ENCODE measurements at places on chromosomes 4 and X.

- DNase-seq = no peak
Measured at GRCh38 chrX:78950009-78950835, 5.0 kb downstream of the P2RY10 start.

DNA sequence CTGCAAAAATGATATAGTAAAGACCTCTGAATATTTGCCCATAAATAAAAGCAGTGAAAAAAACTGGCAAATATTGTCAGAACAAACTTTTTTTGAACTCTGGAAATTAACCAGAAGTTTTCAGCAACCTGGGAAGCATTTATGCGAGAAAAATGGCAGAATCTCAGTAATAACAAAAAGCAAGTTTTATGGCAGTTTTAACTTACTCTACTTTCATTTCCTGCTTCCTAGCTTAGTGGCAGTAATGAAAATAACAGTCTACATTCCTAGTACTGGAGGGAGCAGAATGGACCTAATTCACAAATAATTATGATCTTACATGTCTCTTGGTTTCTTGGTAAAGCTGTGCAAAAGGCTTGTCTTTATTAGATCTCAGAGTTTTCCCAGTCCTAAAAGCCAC lies 460.1 kb downstream of the NAF1 start:
- no peak for DNase-seq

GRCh38 chr4:88613417-88613875 lies 21.2 kb downstream of the HERC3 start:
- no peak for DNase-seq

DNA sequence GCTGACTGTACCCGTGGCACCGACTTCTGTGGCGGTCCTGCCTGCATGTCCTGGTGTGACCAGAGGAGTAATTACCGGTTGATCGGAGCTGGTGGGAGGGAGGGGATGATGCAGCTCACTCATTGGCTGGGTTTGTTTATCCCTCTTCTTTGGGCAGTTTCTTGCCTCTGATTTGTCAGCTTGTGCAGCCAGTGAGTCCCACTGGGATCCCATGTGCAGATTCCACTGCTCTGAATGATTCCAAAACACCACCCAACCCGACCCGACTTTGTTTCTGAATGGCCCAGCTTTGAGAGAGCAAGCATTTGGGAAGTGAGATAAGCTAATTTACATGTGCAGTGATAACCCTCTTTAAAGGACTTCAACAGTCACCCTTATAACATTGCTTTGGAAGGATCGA lies 13.8 kb downstream of the FHDC1 start:
- no peak for DNase-seq

DNA sequence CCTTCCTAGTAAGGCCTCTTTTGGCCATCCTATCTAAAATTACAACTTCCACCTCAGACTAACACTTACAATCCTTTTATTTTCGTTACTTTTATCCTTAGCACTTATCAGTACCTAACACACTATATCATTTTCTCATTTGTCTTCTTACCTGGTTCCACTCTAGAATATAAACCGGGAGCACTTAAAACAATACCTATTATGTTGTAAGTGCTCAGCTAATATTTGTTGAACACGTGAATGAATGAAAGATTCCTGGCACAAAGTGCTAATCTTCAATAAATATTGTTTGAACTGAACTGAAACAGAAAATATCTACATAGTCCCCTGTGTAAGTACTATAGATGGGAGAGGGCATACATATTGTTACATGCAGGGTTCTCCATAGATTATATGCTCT lies 14.4 kb downstream of the MGARP start:
- no peak for DNase-seq

- no peak for DNase-seq
Measured at GRCh38 chr4:172553216-172553615, 615.4 kb upstream of the GALNT7 start.

- DNase-seq = no peak
Measured at GRCh38 chr4:85736571-85736970, 261.6 kb downstream of the ARHGAP24 start.

GRCh38 chr4:146095091-146095690 lies 80.3 kb upstream of the LSM6 start:
- DNase-seq = peak; percentile 47

DNA sequence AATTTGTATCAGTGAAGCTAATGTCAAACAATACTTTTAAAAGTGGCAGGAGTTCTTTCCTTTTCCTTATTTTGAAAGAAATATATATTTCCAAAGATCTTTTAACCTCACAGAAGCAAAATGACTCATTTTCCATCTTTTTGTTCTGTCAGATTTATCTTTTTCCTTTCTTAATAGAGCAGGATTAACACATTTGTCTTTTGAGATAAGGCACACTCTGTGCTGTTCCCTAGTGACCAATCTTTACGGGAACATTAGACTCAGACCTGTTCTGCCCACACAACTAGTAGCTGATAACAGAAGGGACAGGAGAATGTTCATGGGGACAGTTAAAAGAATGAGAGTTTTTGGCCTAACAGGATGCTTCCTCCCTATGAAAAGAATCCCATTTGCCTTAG lies 381.2 kb downstream of the STPG2 start:
- DNase-seq = no peak

- no peak for DNase-seq
Measured at GRCh38 chrX:18961686-18962085, 22.2 kb downstream of the PHKA2 start.

DNA sequence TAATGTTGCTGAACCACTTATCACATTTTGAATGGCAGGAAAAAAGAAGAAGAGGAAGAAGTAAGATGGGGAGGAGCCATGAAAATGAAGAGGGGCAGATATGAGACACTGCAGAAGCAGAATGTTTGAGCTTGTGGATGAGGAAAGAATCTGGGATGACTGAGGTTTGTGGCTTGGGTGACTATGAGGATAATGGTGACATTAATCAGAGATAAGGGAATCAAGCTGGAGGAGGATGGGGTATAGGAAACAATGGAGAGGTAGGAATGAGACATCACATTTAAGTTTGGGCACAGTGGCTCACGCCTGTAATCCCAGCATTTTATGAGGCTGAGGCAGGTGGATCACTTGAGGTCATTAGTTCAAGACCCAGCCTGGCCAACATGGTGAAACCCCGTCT lies 19.1 kb upstream of the PHF8 start:
- no peak for DNase-seq

DNA sequence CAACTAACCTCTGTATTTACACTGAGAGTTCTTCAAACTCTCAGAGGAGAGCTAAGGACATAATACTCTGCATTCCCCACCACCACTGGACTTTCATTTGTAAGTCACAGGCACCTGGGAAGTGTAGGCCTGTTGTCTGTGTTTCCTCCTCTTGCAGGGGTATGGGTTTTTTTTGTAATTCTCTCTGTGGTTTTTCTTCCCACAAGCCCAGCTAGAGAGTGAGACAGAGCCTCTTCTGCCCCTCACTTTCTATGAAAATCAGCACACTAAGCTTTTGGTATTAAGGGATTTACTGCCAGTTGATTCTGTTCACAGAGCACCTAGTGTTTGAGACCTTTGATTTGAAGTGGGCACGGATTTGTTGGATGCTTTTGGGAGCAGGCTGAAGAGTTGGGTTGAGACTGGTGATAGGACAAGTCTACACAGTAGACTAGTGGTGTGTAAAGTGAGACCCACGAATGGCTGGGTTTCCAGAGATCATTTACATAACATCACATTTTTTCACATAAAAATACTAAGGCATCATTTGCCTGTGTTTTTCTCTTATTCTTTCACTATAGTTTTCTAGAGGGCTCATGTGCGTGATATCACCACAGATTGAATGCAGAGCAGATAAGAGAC lies 28.9 kb upstream of the WDR17 start:
- DNase-seq = no peak

GRCh38 chr4:143417679-143418403 lies 81.2 kb downstream of the GAB1 start:
- no peak for DNase-seq

GRCh38 chr4:124804584-124804983 lies 92.1 kb upstream of the ANKRD50 start:
- DNase-seq = no peak

DNA sequence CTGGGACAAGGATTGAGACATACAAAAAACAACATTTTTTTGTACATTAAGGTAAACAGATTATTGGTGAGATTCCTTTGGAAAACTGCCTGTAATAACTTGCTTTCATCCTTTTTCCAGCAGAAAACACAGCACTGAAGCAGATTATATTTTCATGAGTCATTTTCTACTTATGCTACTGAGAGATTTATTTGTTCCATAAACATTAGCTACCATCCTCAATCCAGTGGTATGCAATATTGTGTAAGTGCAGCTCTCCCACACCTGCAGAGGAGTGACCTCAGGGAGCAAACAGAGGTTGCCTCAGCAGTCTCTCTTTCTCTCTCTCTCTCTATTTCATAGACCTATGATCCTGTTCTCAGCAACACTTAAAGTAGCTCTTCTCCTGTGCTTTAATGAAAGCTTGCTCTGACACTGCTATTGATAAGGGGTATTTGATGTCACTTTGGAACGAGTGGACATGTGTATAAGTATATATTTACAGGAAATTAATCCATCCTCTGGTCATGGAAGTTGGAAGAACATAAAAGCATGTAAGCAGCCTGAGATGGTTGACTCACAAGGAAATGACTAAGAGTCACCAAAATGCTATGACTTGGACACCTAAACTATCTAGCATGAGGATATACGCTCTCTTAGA lies 163.7 kb upstream of the SPANXC start:
- DNase-seq = peak; percentile 41

DNA sequence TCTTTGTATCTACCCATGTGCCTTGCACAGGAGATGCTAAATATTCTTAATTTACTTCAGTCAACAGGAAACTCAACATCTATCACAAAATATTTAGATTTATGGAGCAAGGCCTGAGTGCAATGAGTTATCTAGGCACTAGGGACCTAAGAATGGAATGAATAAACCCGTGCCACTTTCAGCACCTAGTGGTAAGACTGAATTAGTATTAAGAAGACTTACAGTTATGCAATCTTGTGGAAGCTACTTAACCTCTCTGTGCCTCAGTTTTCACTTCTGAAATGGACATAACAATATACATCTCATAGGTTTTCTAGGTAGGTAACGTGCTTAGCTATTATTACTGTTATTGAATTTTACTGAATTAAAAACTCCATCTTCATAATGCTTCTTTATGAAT lies 144.6 kb upstream of the MAP3K15 start:
- DNase-seq = no peak

DNA sequence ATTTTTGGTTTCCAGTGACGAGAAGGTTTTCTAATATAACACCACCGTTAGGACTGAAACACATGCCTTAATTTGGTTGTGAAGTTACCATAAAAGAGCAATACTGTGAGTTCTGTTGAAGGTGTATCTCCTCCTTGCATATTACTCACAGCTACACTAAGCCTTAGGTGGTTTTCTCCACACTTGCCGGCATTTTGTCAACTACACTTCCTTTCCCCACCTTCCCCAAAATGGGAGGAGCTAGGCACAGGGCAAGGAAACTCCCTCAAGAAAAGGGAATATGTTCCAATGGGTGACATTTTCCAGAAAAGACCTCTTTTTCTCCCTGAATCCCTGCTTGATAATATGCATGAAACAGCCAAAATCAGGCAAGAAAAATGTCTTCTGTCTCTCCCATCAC lies 44.8 kb downstream of the RELL1 start:
- DNase-seq = no peak

- no peak for DNase-seq
Measured at GRCh38 chr4:81912376-81913030, 440.8 kb upstream of the RASGEF1B start.

DNA sequence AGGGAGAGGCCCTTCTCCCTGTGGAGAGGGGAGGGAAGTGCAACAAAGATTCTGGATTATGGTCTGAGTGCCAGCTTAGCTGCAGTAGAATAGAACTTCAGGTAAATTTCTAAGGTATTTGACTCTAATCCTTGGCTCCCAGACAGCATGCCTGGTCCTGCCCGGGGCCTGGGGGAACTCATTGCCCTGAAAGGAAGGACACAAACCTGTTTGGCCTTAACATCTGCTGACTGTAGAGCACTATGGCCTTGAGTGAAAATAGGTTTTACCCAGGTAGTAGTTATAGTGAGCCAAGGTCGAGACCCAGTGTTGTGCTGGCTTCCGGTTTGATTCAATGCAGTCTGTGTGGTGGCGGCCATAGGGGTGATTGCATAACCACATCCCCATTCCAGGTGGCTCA lies 64.4 kb downstream of the RPS6KA6 start:
- no peak for DNase-seq

GRCh38 chr4:83585982-83586508 lies 50.1 kb downstream of the GPAT3 start:
- DNase-seq = no peak

GRCh38 chr4:2321279-2322196 lies 59.6 kb upstream of the MXD4 start:
- DNase-seq = no peak

- no peak for DNase-seq
Measured at GRCh38 chr4:151854731-151855130, 93.9 kb upstream of the GATB start.

DNA sequence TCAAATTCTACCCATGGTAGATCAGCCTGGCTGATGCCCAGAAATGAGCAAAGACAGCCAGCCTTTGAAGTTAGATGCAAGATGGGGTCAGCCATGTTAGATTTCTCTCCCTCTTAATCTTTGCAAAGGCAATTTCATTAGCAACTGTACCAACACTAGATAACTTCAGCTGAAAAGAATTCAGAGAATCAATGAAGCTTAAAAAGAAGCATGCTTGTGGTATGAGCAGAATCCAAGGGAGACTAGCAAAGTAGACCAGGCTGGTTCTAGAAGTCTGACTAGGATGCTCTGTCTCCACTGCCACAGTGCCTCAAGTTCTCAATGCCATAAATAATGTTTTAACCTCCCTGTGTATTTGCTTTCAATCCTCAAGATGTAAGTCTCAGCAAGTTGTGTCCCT lies 247.3 kb downstream of the SLC7A11 start:
- no peak for DNase-seq

DNA sequence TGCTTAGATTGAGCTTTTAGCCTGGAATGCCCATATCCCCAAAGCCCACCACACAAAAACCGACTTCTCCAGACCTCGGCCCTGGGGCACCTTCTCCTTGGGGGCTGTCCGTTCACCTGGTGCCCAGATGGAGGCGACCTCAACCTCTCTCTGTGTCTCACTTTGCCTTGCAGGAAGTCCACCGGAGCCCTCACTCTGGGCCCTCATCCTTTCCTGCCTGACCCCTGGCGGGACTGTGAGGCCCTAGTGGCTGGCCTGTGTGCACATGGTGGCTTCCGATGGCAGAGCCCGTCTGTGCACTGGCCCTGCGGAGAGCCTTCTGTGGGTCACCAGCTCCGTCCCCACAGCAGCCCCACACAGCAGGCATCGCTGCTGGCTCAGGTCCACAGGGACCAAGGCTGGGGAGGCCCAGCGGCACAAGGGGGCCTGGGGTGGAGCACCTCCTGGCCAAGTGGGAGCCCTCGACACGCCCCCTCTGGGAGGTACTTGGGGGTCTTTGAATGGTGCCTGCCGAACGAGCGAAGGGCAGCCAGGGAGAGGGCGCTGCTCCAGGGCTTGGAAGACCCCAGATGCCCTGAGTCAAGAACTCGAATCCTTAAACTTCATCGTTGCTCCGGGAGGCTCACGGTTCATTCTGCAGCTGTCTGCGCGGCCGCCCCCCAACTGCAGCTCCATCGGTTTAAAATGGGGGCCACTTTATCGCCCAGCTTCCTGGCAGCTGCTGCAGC lies 97.2 kb upstream of the ADRA2C start:
- DNase-seq = no peak
